ENCODE measurements at places on chromosomes 12 and 14.

GRCh38 chr12:115944837-115945490 lies 332.5 kb downstream of the MED13L start:
- no peak for DNase-seq

DNA sequence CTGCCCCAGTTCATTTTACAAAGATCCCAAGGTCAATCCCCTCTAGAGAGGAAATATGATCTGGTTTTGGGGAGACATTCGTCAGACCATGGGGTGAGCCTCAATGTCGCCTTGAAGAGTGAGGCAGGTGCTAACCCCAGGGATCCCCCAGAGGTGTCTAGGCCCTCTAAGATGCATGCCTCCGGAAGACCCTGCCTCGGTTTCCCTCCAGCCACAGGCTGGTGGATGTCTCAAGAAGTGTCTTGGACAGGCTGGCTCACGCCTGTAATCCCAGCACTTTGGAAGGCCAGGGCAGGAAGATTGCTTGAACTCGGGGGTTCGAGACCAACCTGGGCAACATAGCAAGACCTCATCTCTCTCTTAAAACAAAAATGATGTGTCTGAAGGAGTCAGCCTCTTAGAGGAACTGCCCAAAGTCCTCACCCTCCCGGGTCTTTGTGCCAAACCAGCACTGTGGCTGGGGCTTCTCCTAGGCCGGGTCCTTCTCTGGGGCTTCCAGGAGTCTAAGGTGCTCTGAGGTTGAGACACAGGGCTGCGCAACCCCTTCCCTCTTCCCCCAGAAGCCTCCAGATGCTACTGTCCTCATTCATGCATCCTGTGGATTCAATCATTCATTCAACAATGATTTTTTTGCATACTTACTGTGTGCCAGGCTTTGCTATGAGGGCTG lies 24.7 kb upstream of the BEGAIN start:
- DNase-seq = peak; percentile 29

DNA sequence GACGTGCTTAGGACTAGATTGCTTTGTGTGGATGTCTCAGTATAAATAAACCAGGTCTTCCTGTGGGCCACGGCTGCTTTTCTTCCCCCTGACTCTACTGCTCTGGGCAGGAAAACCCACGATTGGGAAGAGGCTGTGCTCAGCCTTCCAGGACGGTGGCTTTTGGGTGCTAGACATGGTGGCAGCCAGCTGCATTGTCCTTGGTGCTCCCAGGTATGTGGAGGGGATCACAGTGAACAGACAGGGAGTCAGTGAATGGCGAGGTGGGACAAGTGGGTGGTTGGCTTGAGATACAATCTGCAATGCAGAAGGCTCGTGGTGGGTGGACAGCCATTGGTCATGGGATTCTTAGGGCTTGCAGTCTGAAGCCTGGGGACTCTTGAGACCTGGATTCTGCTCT lies 366.3 kb downstream of the AACS start:
- DNase-seq = no peak

DNA sequence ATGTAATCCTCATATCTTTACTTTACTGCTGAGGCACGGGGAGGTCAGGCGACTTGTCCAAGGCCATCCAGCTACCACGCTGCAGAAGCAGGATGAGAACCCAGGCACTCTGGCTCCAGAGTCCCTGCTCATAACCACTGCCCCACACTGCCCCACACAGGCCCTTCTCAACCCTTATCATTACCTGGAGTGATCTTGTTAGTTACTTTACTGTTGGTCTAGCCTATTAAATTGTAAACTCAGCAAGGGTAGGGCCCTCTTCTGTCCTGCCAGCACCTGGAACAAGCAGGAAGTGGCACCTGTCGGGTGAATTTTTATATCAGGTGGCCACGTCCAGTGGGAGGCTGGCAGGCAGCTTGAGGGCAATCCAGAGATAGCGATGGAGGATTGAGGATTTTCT lies 12.2 kb downstream of the FAIM2 start:
- DNase-seq = no peak

DNA sequence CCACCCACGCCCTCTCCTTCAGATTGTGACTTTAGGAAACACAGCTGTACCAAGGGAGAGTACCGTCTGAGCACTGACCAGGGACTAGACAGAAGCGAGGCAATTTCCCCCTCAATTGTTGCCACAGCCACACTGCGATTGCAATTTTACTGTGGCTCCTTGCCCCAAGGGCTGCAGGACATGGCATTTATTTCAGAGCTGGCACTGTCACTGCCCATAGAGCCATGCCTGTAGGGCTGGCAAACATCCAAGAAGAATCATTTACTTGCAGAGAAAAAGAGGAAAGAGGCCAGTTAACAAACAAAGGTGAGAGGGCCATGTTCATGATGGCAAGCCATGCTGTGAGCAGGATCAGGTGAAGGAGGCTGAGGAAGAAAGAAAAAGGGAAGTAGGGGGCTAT lies 129.6 kb downstream of the EMP1 start:
- no peak for DNase-seq

DNA sequence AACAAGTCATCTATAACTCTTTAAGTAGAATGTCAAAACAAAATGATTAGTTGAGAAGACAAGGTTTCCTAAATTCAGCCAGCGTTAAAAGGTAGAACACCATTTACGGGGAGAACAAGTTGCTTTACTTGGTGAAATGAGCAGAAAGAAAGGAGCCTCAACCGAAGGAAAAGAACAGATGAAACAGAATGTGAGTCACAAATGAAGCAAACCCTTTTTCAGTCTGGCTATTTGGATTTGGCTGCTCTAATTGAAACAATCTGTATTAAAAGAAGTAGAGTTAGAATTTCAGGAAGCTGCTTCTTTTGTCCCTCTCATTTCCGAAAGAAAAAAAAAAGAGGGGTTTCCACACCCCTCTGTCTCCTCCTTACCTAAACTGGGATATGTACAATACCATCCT lies 34.6 kb downstream of the CEP128 start:
- no peak for DNase-seq

- DNase-seq = no peak
Measured at GRCh38 chr12:13223179-13223804, 26.8 kb downstream of the EMP1 start.

GRCh38 chr12:32273712-32274111 lies 125.6 kb upstream of the FGD4 start:
- DNase-seq = no peak

DNA sequence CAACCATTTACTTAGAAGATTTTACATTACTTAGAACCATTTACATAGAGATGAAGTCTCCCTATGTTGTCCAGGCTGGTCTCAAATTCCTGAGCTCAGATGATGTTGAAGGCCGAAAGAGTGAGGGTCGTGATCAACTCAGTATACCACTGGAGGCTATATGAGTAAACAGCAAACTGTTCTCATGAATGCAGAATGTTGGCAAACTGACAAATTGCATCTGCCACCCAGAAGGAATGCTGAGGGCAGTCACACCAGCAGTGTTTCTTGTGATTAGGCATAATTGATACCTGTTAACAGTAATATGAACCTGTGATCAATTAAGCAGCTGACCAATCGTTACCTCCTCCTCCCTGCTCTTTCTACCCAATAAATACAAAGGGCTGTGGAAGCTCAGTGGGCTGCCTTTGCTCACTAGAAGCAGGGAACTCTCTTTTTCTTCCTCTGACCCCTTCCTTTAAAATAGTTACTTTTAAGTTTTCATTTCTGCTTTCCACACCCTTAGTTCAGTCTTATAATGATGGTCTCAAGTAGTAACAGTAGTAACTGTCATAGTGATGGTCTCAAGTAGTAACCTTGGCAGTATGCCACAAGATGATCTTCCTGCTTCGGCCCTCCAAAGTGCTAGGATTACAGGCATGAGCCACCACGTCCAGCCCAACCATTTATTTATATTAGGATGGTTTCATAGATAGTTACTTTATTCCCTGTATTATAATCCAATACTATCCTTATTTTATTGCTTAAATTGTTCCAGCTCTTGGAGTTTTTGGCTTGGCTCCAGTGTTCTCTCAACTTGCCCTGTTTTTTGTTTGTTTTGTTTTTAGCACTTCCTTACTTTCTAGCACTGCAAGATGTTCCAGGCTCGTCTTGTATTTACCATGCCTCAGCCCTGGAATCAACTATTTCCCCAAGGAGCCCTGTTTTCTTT lies 25.8 kb downstream of the LIMA1 start:
- no peak for DNase-seq

- no peak for DNase-seq
Measured at GRCh38 chr12:26121323-26122060, 3.3 kb downstream of the BHLHE41 start.

GRCh38 chr12:42695490-42695995 lies 106.0 kb upstream of the PRICKLE1 start:
- no peak for DNase-seq

GRCh38 chr12:64624035-64624434 lies 13.7 kb downstream of the RASSF3 start:
- DNase-seq = no peak

DNA sequence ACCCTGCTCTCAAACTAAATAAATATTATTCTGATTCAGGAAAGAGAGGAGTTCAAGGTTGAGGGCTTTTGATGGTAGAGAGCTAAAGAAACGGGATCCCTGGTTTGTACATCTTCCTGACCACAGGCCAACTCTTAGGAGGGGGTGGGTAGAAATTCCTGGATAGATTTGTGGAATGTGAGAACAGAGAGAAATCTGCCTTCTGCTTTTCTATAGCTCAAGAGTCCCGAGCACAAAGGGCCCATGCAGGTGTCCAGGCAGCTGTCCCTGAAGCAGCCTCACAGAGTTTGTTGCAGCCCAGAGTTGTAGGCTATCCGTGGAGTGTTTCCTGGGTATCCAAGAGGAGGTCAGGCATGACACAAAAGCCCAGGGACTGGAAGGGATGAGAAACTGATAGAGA lies 198.6 kb downstream of the BCAT1 start:
- no peak for DNase-seq

Data from pancreas (tissue), 10 donors.